Pericardium fibroblast (primary cell): ENCODE measurements at places on chromosomes 1 and 21. TPM values are rescaled to one million over a fixed set of nuclear protein-coding genes. Genes with fewer than 3 reads are reported as not detected.

Gene TCHH
- not detected in 2 replicates for total RNA-seq

Gene PALMD
- total RNA-seq: 1.2 and 3.2 TPM in 2 replicates

Gene CFAP141
- not detected in 2 replicates for total RNA-seq

Gene RGS4
- total RNA-seq: 12.3 and 42.2 TPM in 2 replicates

Gene RPS6KA1
- total RNA-seq: 0.77 and 2.0 TPM in 2 replicates

Gene C1QTNF12
- total RNA-seq: 0.26 and 3.9 TPM in 2 replicates

Gene CEPT1
- 26.0 and 31.0 TPM in 2 replicates for total RNA-seq

Gene KCNE2
- total RNA-seq: not detected in 2 replicates

Gene MYCL
- 0.68 TPM in 1 of 2 replicates, not detected in the other for total RNA-seq

Gene MAP10
- total RNA-seq: 0.68 and 1.4 TPM in 2 replicates

Gene CFAP57
- 0.23 and 0.26 TPM in 2 replicates for total RNA-seq

Gene PDC
- total RNA-seq: not detected in 2 replicates

Gene SYCP1
- total RNA-seq: not detected in 2 replicates

Gene ADAMTS5
- total RNA-seq: 4.4 and 17.4 TPM in 2 replicates

Gene NLRP3
- total RNA-seq: under 0.01 TPM in 1 of 2 replicates, not detected in the other

Gene SLC35D1
- total RNA-seq: 6.8 and 9.3 TPM in 2 replicates
